ENCODE measurements at places on chromosomes 6 and 20.

GRCh38 chr6:6680526-6680925, 92.0 kb downstream of the LY86 start:
- peak; percentile 90 for DNase-seq

DNA sequence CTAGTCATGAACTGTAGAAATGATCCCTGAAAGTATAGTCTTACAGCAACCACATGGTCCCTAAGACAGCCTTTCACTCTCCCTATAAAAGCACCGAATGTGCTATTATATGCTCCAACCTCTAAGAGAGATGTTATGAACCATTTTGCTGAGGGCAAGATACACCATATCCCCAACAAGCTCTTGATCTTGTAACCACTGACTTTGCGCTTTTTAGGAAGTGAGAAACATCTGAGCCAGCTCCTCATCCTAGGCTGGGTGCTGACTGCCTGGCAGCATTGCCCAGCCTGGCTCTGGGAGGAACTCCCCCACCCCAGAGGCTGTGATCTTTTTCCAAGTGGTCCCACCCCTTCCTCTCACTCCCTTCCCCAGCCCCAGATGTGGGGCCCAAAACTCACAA, 3.1 kb upstream of the EMILIN3 start:
- DNase-seq, result no peak

DNA sequence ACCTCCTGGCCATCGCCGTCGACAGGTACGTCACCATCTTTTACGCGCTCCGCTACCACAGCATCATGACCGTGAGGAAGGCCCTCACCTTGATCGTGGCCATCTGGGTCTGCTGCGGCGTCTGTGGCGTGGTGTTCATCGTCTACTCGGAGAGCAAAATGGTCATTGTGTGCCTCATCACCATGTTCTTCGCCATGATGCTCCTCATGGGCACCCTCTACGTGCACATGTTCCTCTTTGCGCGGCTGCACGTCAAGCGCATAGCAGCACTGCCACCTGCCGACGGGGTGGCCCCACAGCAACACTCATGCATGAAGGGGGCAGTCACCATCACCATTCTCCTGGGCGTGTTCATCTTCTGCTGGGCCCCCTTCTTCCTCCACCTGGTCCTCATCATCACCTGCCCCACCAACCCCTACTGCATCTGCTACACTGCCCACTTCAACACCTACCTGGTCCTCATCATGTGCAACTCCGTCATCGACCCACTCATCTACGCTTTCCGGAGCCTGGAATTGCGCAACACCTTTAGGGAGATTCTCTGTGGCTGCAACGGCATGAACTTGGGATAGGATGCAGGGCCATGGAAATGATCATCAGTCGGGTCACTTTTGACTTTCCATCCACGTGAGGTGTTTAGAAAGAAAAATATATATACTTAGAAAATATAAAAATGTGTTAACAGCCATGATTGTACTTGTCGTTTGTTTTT, 868 bp downstream of the MC3R start:
- DNase-seq, result no peak

- no peak for DNase-seq
Observed at GRCh38 chr6:12748815-12749521, 32.4 kb downstream of the PHACTR1 start.

DNA sequence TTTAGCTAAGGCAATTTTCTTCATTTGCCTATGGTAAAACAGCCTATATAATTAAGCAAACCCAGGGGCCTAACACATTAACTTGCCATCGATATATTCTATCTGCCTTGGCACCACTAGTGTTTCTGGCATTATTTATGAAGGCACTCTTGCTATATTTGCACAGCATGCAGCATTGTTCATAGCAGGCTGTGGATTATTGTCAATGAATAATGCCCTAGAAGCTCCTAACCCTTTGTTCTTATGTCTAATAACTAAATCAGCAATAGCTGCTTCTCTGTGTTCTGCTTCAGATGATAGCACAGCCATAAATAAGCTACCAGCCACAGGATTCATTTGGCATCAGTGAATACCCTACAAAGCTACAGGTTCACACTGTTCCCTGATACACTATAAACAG, 254.8 kb upstream of the STXBP5 start:
- DNase-seq, result no peak

GRCh38 chr6:21180155-21180554, 413.4 kb upstream of the SOX4 start:
- no peak for DNase-seq

DNA sequence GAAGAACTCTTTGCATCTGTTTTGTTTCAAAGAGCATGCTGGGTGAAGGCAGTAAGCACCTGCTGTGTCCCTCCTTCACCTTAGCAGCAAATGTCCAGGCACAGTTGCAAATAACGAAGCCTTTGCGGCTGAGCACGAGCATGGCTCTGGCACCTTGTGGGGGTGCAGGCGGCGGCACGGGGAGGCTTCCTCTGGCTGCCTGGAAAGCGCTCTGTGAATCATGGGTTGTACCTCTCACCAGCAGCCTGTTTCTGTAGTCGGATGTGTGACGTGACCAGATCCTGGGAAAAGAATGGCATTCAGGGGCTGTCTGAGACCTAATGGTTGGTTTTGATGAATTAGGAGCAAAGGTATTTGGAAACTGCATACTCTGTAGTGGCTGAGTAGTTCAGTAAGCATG, 144.8 kb downstream of the DTNBP1 start:
- DNase-seq, result no peak

- no peak for DNase-seq
Observed at GRCh38 chr20:24721891-24722568, 227.0 kb upstream of the CST7 start.

- no peak for DNase-seq
Observed at GRCh38 chr20:57361517-57361916, 10.5 kb downstream of the RAE1 start.

GRCh38 chr6:169789944-169790927, 38.8 kb downstream of the ERMARD start:
- no peak for DNase-seq

DNA sequence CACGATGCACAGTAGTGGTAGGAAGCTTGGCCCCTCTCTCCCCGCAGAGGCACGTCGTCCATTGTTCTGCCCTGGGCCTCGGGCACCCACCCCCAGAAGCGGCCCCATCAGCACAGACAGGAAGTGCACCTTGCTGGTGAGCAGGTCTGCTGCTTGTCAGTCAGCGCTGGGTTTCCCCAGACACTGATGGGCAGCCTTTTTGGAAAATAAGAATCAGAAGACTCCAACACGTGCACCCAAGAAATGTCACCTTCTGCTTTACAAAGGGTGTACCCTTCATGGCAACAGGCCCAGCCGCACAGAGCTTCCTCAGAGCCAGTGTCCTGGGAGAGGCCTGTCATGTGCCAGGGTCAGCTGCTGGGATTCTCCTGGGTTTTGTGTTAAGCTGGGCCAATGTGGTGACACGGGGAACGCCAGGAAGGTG, 34.7 kb upstream of the IRF4 start:
- no peak for DNase-seq
